ENCODE measurements at places on chromosomes 1 and 21. TPM values are rescaled to one million over a fixed set of nuclear protein-coding genes. Genes with fewer than 3 reads are reported as not detected.

The TSPEAR gene
- total RNA-seq = not detected

The OR10Z1 gene
- total RNA-seq = not detected

The SMCP gene
- total RNA-seq = not detected

The BEND5 gene
- total RNA-seq = not detected

The RPE65 gene
- total RNA-seq = not detected

The INKA2 gene
- 2.1 TPM for total RNA-seq

The IL10 gene
- not detected for total RNA-seq

The DIO1 gene
- total RNA-seq = not detected

The GJA5 gene
- total RNA-seq = not detected

The KRTAP10-1 gene
- not detected for total RNA-seq
